ENCODE measurements at places on chromosomes 11 and 22. TPM values are rescaled to one million over a fixed set of nuclear protein-coding genes. Genes with fewer than 3 reads are reported as not detected.

- DNase-seq: no peak
Measured at GRCh38 chr11:69119190-69119589, 36.5 kb upstream of the SMIM38 start.

DNA sequence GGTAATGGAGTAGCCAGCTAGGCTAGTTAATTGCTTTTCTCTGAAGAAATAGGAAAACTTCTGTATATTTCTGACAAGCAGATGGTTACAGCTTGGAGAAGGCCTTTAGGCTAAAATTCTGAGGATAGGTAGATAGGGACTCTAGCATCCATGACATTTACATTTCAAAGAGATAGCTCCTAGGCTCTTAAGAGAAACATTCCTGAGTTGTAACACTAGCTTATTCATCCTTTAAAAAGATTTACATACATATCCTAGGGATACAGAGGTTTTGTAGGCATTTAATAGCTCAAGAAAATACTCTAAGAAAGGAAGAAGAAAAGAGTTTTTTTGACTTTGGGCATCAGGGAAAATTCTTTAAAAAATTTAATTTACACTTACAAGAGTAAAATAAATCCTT is 130.9 kb upstream of the CCDC179 start:
- no peak for DNase-seq

- DNase-seq: no peak
Measured at GRCh38 chr11:10646681-10647355, 46.7 kb downstream of the IRAG1 start.

Gene HEPHL1
- not detected for total RNA-seq

- no peak for DNase-seq
Measured at GRCh38 chr11:6326985-6327384, 6.7 kb upstream of the CAVIN3 start.

GRCh38 chr11:86805873-86806310 is 5.5 kb downstream of the PRSS23 start:
- DNase-seq: no peak

DNA sequence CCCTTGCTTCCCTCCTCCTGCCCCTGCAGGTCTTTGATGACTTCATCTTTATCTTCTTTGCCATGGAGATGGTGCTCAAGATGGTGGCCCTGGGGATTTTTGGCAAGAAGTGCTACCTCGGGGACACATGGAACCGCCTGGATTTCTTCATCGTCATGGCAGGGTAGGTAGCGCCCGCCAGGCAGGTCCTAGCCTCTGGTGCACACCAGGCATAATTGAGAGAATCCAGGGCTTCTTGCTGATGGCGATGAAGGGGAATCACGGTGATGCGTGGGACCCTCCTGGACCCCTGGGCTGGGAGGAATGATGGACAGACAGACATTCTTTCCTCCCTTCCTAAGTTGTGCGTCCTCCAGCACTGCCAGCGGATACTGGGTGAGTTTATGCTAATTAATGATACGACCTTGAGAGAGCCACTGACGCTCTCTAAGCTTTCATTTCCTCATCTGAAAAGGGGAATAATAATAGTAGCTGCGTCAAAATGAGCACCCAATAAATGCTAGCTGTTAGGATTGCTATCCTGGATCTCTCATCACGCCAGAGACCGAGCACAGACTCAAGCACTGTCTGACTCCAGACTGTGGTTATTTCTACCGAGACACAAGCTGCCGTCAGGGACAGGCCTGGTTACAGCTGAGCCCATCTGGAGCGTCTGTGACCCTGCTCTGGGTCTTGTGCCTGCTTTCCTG is 30.1 kb downstream of the CACNA1I start:
- DNase-seq: no peak

Gene FBLN1
- 1,145 TPM for total RNA-seq

GRCh38 chr11:101305496-101305895 is 175.9 kb upstream of the PGR start:
- DNase-seq: no peak

Gene SOX10
- 94.0 TPM for total RNA-seq

Gene OR56A1
- total RNA-seq: not detected

DNA sequence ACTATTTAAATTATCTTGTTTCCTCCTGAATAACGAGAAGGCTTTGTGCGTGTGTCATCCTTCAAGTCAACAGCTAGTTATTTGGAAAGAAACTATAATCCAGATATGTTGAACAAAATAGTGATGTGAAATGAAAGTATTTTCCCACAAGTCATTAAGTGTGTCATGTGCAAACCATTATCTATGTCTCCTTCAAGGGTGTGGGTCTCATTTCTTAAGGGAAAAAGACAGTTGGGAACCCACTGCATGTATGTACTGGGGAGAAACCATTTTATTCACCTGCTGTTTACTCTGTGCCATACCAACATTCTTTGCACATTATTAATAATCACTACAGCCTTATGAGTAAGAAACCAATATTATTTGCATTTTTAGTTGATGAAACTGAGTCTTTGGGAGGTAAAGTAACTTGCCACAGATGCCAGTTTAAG is 145.3 kb upstream of the CTSC start:
- DNase-seq: no peak

- DNase-seq: no peak
Measured at GRCh38 chr11:134275534-134276395, at the start of gene GLB1L3. TSS of gene GLB1L3 (plus strand) at chr11:134276379. CDS start at chr11:134276741, 362 bp downstream.

Gene RFPL3
- total RNA-seq: not detected

DNA sequence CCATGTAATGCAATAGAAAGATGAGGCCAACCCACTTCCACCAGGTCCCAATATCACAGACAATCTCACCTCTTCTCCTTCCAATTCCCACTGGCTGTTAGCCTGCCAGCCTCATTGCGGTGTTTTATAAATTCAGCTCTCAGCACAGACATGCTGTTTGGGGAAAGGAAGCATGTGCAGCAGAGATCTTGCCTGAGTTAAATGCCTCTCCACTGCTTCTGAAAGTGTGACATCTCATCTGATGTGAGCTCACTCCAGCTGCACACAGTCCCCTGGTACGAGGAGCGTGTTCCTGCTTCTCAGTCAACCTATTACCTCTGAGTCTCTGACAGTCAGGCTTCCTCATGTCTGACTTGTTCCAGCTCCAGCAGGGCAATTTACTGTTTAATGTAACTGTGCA is 122.7 kb upstream of the GUCY1A2 start:
- DNase-seq: no peak

GRCh38 chr11:111745719-111746504 is 20.3 kb downstream of the PPP2R1B start:
- DNase-seq: no peak

Gene TEAD1
- 152 TPM for total RNA-seq

DNA sequence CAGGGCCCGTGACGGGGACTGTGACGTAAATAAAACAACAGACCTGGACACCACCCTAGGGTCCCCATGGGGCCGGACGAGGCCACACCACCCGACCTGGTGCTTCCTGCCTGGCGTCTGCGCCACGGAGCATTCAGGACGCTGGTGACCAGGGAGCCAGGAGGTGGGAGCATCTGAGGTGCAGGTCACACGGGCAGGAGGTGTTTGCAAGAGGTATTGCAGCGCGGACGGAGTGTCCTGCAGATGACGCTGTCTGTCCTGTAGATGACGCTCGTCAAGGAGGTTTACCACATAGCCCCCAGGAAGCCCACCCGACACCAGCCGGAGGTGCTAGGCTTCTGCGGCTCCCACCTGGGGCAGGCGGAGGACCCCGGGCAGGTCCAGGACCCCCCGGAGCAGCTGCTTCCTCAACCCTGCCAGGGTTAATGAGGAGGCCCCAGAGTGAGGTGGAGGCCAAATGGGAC is 986 bp upstream of the MUC5B start:
- DNase-seq: no peak

GRCh38 chr11:71580057-71581003 is 2.3 kb downstream of the KRTAP5-11 start:
- DNase-seq: peak; percentile 47

- no peak for DNase-seq
Measured at GRCh38 chr22:23772649-23773473, at the start of gene MMP11. TSS of gene MMP11 (plus strand) at chr22:23772849. CDS start at chr22:23772871, 22 bp downstream.

DNA sequence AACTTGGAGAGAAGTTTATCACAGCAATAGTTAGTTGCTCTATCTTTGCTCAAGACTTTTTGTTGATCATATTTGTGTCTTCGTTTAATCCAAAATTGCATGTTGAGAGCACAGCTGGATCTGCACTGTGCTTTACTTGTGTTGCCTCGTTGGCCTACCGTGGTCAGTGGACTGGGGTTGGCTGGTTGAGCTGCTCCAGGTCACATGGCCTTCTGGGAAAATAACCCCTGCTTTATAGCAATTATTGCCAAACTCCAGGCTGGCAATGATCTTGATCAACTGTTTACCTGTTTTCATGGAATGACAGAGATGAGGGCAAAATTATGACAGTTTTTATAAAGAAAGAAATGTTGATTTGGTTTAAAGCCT is 5.7 kb upstream of the PLET1 start:
- DNase-seq: no peak

GRCh38 chr22:28064920-28065319 is 145.9 kb upstream of the PITPNB start:
- no peak for DNase-seq

DNA sequence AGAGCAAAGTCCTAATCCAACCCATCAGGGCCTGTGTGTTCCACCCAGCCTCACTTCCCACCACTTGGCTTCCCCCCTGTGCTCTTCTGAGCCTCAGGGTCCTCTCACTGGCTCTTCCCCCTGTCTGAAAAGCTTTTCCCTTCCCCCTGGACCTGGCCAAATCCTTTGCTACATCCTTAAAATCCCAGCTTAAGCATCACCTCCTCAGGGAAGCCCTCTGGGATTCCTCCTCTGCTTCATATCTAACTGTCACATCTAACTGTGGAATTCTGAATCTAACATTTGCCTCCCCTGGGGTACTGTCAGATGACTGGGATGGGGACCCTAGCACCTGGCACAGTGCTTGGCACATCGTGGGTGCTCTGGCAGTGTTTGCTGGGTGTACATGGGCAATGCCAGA is 985 bp downstream of the CACNA1I start:
- no peak for DNase-seq

DNA sequence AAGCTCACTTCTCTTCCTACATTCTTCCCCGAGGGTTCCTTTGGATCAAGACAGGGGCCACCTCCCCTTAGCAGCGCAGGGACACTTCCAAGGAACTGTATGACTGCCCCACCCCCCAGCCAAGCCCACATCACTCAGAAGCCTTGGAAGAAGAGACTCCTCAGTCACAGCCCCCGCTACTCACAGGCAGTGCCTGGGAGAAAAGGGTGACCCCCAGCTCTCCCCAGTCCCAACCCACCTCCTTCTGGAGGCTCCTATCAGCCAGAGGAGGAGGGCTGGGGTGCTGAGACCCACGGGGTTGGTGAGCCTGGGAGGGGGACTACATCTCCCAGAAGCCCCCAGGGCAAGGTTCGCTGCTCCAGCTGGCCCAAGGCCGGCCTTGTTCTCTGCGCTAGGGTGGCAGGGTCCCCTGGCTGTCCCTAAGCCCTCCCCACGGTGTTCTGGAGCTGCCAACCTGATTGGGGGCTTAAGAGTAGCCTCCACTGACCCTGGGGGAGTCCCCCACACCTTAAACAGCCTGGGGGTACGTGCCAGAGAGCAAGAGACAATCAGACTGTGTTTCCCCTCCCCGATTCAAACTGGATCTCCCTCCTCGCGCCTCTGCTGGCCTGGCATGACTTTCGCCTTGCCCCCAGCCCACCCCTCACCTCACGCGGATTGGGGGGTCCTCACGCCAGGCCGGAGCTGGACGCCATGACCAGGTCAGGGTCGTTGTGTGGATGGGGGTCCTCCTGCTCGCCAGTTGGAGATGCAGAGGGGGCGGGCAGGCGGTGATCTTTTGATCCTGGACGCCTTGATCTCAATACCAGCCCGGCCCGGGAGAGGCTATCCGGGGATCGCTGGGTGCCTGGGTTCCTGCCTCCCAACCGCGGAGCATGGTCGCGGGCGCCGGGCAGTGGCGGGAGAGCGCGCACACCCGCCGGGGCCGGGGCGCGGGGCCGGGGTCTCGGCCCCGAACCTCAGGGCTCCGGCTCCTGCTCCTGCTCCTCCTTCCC is 838 bp downstream of the BCL9L start:
- DNase-seq: no peak

- no peak for DNase-seq
Measured at GRCh38 chr11:80592546-80592945, 1151.7 kb upstream of the TENM4 start.

DNA sequence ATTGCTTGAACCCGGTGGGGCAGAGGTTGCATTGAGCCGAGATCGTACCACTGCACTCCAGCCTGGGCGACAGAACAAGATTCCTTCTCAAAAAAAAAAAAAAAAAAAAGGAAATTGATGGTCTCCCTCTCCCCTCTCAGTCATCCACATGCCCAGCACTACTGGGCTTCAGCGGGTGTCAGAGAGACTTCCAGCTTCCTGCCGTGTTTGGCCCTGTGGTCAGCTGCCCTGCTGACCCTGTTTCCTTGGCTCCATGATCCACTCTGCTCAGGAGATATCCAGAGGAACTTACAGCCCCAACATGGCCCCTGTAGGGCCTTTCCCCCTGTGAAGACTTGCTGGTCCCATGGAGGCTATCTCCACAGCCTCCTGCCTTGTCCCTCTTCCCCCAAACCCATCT is 6.1 kb upstream of the PNPLA3 start:
- DNase-seq: no peak

Gene MICAL3
- 56.3 TPM for total RNA-seq

DNA sequence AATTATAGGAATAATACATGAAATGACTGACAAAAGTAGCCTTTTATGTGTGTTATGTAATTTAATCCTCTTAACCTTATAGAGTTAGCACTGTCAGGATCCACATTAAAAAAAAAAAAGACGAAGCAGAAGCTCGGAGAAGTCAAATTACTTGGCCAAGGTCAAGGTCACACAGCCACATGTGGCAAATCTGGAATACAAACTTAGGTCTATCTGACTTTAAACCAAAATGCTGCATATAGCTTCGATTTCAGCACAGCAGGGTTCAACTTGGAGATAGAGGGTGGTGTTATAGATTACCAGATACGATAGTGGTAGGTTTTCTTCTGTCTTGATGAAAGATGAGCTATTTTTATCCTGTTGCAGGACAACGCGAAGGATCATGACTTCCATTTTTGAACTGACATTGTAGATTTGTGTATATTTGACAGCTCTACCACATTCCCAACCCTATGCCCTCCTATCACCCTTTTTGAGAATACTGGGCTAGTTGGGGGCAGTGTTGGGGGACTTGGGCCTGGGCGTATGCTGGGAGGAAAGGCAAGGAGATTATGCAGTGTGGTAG is 11.6 kb upstream of the EHF start:
- DNase-seq: no peak

GRCh38 chr11:76141901-76142588 is 64.3 kb downstream of the WNT11 start:
- DNase-seq: no peak

Gene ROBO4
- total RNA-seq: 22.7 TPM

GRCh38 chr11:597166-597725 is 18.5 kb downstream of the IRF7 start:
- DNase-seq: no peak

GRCh38 chr11:132872211-132872610 is 660.1 kb downstream of the OPCML start:
- DNase-seq: no peak

Gene OSBP2
- total RNA-seq: 2.4 TPM

Gene TMEM191C
- total RNA-seq: 4.4 TPM

Gene CBLIF
- not detected for total RNA-seq

Data from tibial nerve (tissue), 4 donors.